ENCODE measurements at places on chromosomes 1 and 21. TPM values are rescaled to one million over a fixed set of nuclear protein-coding genes. Genes with fewer than 3 reads are reported as not detected.

Gene PGLYRP3
- total RNA-seq: not detected

Gene RRP1
- 38.7 TPM for total RNA-seq

Gene AMPD1
- total RNA-seq: not detected

Gene MPL
- total RNA-seq: not detected

Gene CACNA1E
- not detected for total RNA-seq

Gene THEM4
- total RNA-seq: 14.4 TPM

Gene MYBPH
- not detected for total RNA-seq

Gene PLA2G2F
- not detected for total RNA-seq

Gene GBP3
- total RNA-seq: 2.2 TPM

Gene ARF1
- total RNA-seq: 430 TPM

Gene VHLL
- total RNA-seq: not detected

All from A549 treated with ZK216348 at 1 μM for 4 hours (cell line).